Cardiac muscle cell (in vitro differentiated cells and primary cell): ENCODE measurements at places on chromosomes 4 and X. TPM values are rescaled to one million over a fixed set of nuclear protein-coding genes. Genes with fewer than 3 reads are reported as not detected.

The DCLK2 gene
- 4.8 and 5.7 TPM in 2 replicates for total RNA-seq

The MAGEC1 gene
- total RNA-seq: not detected in 2 replicates

The LPAR4 gene
- total RNA-seq: 0.77 and 0.85 TPM in 2 replicates

The DRD5 gene
- not detected in 2 replicates for total RNA-seq

The PPARGC1A gene
- total RNA-seq: 23.9 and 42.3 TPM in 2 replicates

The SPARCL1 gene
- 0.11 TPM in 1 of 2 replicates, not detected in the other for total RNA-seq

The OPRPN gene
- total RNA-seq: not detected in 2 replicates

The ARX gene
- total RNA-seq: not detected in 2 replicates
